ENCODE measurements at places on chromosomes 16 and 17.
A peak's percentile ranks its signal among the peaks of the same experiment; 100 is the strongest.

DNA sequence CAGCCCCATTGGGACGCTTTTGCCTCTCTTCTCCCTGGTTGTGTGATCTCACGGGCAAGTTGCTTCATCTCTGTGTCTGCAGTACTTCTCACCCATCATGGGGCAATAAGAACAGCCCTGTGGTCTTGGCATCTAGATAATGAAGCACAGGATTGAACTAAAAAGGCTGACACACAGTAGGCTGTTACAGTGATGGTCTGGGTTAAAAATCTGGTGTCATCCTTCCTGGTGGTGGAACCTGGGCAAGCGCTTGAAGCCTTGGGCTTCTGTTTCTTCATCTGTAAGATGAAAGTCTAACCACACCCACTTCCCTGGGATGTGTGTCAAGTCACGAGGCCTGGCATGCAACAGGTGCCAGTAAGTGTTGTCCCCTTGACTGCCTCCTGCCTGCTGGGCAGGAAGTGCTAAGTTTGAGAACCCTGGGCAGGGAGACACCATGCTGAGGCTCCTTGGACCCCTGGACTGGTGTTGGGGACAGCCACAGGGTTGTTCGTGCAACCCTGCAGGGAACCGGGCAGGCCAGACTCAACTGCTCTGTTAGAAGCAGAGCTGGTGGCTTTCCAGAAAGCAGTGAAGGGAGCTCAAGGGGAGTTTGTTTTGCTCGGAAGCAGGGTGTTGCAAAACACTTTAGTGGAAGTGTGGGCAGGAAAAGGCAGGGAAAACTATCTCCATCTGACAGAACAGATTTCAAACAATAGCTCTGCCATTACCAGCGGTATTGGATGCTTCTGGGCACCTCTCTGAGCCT, 5.9 kb upstream of the MAP2K3 start:
- DNase-seq: peak; percentile 58

DNA sequence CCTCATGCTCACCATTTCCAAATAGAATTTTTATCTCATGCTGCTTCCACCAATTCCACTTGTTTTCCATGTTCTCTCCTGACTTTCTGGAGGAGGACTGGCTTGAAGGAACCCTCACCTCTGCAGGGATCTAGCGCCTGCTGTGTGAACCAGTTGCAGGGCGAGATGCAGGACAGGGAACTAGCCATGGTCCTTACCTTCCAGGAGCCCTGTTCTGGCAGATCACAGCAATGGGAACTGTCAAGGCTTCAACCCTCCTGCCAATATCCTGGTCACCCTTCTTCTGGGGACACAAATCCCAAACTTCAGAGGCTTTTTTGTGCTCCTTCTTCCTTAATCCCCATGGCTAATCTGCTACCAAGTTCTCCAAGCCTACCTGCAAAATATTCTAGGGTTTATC, 60.4 kb upstream of the MMP2 start:
- peak; percentile 2 for DNase-seq

DNA sequence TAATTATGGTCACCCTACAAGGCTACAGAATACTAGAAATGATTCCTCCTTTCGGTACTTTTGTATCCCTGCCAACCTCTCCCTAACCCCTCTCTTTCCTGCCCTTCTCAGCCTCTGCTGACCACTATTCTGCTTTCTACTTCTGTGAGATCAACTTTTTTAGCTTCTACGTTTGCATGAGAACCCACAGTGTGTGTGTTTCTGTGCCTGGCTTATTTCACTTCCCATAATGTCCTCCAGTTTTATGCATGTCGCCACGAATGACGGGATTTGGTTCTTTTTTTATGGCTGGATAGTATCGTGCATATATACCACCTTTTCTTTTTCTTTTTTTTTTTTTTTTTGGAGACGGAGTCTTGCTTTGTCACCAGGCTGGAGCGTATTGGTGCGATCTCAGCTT, 92.1 kb downstream of the RAP1GAP2 start:
- no peak for DNase-seq

DNA sequence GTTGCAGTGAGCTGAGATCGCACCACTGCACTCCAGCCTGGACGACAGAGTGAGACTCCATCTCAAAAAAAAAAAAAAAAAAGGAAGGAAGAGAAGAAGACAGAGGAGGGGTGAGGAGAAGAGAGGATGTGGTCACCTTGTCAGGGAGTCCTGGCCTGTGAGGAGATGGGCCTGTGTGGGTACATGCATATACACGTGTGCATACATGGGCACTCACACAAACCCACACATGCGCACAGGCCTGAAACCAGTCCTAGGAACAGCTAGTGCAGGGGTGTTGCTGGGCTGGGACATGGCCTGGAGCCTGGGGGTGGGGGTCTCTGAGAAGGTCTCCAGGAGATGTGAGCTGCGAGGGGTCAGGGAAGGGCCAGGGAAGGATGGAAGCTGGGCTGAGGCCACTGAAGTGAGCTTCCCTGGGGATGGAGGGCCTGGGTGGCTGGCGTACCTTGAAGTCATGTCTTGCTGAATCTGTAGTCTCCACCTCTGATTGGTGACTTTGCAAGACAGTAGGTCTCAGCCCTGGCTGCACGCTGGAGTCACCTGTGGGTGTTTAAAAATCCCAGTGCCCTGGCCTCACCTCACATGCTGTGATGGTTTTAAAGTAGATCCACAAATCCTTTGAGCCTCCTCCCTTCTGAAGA, 72.4 kb downstream of the MRM1 start:
- DNase-seq: no peak

DNA sequence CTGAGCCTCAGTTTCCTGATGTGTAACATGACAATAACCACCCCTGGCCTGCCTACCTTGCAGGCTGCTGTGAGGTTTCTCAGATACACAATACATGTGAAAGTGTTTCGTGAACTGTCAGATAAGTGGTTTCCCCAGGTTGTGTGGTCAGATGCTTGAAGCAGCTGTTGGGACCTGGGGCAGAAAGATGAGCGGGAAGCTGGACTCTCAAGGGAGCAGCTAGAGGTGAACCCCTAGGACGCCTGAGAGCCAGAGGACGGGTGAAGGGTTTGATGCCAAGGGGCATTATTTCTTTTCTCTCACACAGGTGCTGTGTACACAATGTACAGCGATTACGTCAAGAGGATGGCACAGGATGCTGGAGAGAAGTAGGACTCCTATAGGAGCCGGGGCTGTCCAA, 2.3 kb downstream of the HIGD1B start:
- DNase-seq: no peak

DNA sequence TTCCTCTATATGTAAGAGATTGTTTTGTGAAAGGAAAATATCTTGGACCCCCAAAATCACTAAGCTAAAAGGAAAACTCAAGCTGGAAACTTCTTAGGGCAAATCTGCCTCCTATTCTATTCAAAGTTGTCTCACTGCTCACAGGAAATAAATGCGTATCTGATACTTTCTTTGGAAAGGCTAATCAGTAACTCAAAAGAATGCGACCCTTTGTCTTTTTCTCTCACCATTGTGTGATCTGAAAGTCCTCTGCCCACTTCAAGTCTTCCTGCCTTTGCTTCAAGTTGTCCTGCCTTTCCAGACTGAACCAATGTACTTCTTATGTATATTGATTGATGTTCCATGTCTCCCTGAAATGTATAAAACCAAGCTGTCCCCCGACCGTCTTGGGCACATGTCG, 157.3 kb downstream of the KIF2B start:
- peak; percentile 3 for DNase-seq

DNA sequence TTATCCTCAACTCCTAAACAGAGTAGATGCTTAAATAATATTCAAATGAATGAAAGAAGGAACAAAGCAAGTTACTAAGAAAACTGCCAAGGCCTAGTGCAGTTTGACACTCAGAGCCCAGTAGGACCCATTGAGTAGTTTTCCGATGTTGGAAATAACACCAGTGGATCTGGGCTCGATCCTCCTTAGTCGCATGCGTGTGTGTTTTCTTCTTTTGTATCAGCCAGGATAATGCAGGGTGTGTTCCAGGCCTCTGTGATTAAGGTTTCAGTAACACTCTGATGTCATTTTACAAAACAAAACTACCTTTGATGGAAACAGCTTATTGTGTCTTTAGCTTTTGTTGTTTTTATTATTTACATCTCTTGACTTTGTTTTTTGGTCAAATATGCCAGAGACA, 24.5 kb downstream of the KSR1 start:
- DNase-seq: no peak
